ENCODE measurements at places on chromosomes 13 and 19. TPM values are rescaled to one million over a fixed set of nuclear protein-coding genes. Genes with fewer than 3 reads are reported as not detected.

- no peaks in the 10 kb centered on the region for H3K4me1 ChIP-seq
- H3K36me3 ChIP-seq, result no peaks in the 10 kb centered on the region
- no peaks in the 10 kb centered on the region for H3K27me3 ChIP-seq
- no peak overlapping the region for H3K4me3 ChIP-seq
- no peak for DNase-seq
- no peak overlapping the region for H3K27ac ChIP-seq
Observed at GRCh38 chr13:113656831-113657671, 947 bp downstream of the ATP4B start.

DNA sequence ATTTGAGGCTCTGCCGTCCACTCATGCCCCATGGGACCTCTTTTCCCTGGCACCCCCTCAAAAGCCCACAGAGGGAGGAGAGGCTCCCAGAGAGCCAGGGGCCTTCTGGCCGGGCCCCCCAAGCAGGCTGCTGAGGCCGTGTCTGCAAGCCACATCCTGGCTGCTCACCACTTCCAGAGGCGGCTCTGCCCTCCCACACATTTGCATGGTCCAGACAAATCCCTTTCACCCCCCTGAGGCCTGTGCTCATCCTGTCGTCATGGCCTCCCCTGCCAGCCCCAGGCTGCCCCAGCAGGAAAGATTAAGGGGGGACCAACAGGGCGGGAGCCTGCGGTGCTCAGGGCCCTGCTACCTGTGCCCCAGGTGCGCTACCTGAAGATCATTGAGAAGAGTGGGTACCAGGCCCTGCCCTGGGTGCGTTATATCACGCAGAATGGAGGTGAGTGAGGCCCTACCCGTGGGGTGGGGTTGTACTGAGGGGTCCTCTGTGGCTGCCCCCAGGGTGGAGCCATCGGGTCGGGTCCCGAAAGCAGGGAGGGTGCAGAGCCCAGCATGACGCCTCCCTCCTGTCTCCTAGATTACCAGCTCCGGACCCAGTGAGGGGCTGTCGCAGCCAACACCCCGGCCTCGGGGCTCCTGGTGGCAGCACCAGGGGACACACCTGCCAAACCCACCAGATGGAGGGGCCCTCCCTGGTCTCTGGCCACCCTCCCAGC is 36.3 kb downstream of the AP1M1 start:
- no peaks in the 10 kb centered on the region for H3K36me3 ChIP-seq
- no peak overlapping the region for H3K4me3 ChIP-seq
- no peaks in the 10 kb centered on the region for H3K27me3 ChIP-seq
- H3K4me1 ChIP-seq, result no peaks in the 10 kb centered on the region
- H3K27ac ChIP-seq, result no peak overlapping the region
- no peak for DNase-seq

DNA sequence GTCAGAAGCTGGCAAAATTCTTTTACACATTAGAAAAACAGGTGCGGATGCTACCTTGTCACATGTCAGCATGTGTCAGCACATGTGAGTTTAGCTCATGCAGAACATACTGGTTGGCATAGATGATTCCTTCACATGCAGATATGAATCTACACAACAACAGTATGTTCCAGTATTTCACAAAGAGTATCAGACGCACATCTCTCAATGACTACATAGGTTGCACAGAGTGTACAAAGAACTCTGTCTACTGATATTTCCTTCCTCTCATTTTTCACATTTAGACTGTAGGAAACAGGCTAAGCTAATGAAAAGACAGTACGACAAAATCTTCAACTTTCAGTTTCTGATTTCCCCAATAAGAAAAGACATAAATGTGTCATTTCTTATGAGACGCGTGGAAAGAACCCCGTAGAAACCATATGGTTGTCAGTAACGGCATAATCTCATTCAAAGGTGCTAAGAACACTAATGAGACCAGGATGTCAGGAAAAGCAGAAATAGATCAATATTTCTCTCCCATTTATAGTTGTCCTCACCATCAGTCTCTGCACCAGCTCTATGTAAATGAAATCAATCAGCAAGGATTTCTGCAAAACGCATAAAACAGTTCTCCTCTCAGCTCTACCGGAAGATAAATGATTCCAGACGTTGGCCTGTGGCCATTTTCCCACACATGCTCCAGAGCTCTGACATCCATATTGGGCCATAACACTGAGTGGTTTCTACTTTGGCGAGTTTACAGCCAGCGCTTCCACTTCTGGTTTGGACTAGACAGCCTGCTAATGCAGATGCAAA is 81.2 kb downstream of the STARD13 start:
- no peaks in the 10 kb centered on the region for H3K27me3 ChIP-seq
- H3K27ac ChIP-seq, result peak overlapping the region; percentile 88
- no peak for DNase-seq
- H3K4me3 ChIP-seq, result peak overlapping the region; percentile 38
- H3K36me3 ChIP-seq, result no peaks in the 10 kb centered on the region
- peaks cover 55% of the 10 kb centered on the region for H3K4me1 ChIP-seq

GRCh38 chr13:111542530-111543341 is 222.3 kb downstream of the TEX29 start:
- H3K27me3 ChIP-seq, result no peaks in the 10 kb centered on the region
- no peaks in the 10 kb centered on the region for H3K36me3 ChIP-seq
- no peak overlapping the region for H3K27ac ChIP-seq
- DNase-seq, result no peak

DNA sequence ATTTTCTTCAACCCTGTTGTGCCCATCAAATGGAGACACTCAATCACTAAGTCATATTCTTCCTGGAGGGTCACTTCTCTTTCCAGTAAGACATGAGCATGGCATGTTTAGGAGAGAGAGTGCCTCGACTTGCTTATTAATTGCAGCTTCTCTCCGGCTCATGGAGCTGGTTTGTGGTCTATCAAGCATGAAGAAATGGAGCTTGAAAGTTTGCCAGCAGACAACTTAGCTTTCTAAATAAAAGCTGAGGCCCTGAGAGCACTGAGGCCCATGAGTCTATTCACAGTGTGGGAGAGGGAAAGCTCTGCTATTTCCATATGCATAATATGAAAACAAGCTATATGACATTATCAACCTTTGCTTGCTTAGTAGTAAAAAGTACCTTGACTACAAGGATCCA is 378.5 kb downstream of the FGF9 start:
- DNase-seq, result no peak
- H3K27ac ChIP-seq, result no peak overlapping the region
- H3K27me3 ChIP-seq, result no peaks in the 10 kb centered on the region

- H3K4me1 ChIP-seq, result no peaks in the 10 kb centered on the region
- H3K36me3 ChIP-seq, result no peaks in the 10 kb centered on the region
- no peak overlapping the region for H3K27ac ChIP-seq
- DNase-seq, result no peak
- H3K27me3 ChIP-seq, result no peaks in the 10 kb centered on the region
Observed at GRCh38 chr13:85013006-85013405, 786.2 kb downstream of the SLITRK6 start.

DNA sequence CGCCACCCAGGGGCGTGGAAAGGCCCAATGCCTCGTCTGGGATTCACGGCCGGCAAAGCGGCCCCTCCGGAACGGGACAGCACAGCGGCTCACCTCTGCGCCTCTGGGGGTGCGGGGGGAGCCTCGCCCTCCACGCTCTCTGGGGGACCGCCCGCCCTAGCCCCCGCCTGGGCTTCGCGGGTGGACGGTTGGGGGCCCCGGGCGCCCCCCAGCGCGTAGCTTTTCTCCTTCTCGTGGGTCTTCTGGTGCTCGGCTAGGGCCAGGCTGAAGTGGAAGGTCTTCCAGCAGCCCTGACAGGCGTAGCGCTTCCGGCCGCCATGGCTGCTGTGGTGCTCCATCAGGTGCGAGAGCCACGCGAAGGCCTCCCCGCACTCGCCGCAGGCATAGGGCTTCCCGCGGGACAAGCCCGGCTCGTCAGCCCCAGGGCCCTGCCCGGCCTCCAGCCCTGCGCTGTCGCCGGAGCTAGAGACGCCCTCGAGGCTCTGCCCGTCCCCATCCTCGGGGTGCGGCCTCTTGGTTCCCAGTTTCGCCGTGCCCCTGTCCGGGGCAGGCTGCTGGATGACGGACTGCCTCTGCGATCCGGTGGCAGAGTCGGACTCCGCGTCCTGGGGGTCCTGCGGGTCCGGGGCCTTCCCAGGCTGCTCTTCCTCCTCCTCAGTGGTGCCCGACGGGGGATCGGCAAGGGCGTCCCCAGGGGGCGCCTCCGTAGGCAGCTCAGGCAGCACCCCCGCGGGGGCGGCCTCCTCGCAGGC is 13.3 kb downstream of the ZSCAN18 start:
- no peak overlapping the region for H3K27ac ChIP-seq
- no peaks in the 10 kb centered on the region for H3K4me1 ChIP-seq
- no peaks in the 10 kb centered on the region for H3K36me3 ChIP-seq
- no peak for DNase-seq
- H3K4me3 ChIP-seq, result no peak overlapping the region

DNA sequence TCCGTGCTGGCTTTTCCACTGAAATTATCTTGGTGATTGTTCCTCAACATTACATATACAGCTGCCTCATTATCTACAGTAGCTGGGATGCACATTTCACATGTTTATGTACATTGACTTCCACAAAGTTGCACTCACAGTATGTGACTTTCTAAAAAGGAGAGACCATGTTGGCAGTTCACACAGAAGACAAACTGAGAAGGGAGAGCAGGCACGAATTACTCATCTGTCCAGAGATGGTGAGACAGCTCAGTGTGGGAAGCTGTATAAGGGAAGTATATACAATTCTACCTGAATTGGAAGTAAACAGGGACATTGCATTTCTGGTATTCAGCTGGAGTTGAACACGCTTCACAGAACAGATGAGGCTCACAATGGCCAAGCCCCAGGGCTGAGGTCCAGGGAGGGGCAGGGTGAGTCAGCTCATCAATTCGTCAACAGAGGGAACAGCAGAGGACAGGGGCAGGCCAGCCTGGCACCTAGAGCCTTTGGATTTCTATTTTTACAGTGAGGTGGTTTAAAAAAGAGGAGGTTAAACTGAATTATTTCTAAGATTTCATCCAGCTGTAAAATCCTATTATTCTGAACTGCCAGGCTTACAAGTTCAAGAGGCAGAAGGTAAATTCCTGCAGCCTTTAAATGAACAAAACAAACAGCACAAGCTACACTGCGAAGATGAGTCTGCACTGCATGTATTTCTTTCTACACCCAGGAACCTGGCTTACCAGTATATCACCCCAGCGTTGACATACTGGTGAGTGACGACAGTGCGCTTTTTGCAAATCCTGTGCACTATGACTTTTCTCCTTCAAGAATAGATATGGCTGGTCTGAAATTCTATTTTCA is 9.8 kb downstream of the PARP4 start:
- peaks cover 12% of the 10 kb centered on the region for H3K4me1 ChIP-seq
- no peak overlapping the region for H3K4me3 ChIP-seq
- H3K27me3 ChIP-seq, result no peaks in the 10 kb centered on the region
- no peak for DNase-seq
- H3K27ac ChIP-seq, result no peak overlapping the region

DNA sequence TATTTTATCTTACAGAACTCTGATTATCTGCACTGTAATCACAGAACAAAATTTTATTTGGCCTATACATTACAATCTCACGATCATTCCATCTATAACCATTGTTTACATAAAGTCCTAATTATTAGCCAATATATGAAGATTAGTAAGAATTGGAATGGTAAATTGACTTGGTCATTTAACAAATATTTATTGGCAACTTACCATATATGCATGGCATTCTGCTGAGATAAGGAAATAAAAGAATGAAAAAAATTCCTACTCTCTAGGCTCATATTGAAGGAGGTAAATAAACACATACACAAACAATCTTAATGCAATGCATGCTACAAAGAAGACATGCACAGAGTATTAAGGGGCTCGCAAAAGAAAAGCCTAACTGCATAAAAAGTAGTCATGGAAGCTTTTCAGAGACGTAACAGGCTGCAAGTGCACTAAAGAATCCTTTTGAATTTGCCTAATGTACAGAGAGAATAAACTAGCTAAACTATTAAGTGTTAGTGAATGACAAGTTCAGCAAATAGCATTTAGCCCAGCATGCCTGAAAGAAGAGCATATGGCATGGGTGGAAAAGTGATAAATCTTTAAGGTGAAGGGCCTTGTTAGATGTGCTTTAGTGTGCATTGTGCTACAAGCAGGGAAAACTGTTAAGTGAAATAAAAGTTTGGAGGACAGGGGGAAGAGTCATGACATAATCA is 1131.1 kb downstream of the PCDH9 start:
- no peaks in the 10 kb centered on the region for H3K36me3 ChIP-seq
- no peak overlapping the region for H3K4me3 ChIP-seq
- H3K27ac ChIP-seq, result no peak overlapping the region
- no peak for DNase-seq

DNA sequence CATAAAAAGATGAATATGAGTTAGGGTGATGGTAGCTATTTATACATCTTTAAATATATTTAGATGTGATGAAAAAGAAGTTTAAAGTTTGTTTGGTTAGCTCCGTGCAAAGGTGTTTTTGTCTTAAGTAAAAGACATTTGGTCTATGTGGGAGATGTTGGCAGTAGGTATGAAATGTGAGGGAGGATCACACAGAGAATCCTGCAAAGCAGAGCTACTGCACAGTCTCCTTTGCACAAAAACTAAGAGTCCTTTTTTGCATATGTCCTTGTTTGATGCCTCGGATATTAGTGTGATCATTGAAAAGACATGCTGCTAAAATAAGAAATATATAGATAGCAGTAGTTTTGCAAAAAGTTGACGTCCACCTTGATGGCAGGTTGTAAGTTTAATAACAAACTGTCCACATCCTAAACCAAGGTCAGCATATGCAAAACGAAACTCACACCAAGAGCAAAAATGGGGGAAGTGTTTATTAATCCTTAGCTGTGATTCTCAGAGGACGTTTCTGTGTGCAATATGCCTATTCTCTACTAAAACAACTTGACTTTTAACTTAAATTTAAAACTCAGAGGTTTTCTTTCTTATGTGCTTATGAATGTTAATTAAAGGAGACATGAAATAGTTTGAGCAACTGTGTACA is 870.1 kb downstream of the PCDH9 start:
- no peaks in the 10 kb centered on the region for H3K4me1 ChIP-seq
- no peak overlapping the region for H3K4me3 ChIP-seq
- H3K36me3 ChIP-seq, result no peaks in the 10 kb centered on the region
- H3K27ac ChIP-seq, result no peak overlapping the region
- H3K27me3 ChIP-seq, result no peaks in the 10 kb centered on the region

DNA sequence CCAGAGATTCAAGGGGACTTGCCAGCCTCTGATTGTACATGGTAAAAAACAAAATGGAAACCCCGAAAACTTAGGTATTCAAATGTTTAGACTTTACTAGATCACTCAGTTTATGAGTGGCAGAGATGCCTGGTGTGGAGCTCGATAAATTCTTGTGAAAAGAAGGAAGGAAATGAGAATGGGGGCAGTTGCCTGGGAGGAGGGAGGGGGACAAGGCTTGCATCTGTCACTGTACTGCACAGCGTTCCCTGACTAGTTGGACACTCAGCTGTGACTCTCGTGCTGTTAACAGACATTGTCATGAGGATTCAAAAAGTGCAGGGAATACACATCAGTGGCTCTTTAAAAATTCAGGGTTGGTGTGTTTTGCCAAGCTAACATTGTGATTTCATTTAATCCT is 232.9 kb downstream of the ZIC5 start:
- H3K27ac ChIP-seq, result no peak overlapping the region
- H3K4me1 ChIP-seq, result peaks cover 15% of the 10 kb centered on the region
- no peaks in the 10 kb centered on the region for H3K36me3 ChIP-seq

Gene PTPRH
- total RNA-seq, result 4.4 TPM

Gene ATP8A2
- total RNA-seq, result 1.5 TPM

Gene ZNF701
- 15.7 TPM for total RNA-seq

Gene SHFL
- 46.9 TPM for total RNA-seq

Gene SSC5D
- 13.5 TPM for total RNA-seq

Gene FCER2
- total RNA-seq, result not detected

Measured in vagina (tissue), 2 donors.